ENCODE measurements at places on chromosomes 16 and 17.
A peak's percentile ranks its signal among the peaks of the same experiment; 100 is the strongest.

DNA sequence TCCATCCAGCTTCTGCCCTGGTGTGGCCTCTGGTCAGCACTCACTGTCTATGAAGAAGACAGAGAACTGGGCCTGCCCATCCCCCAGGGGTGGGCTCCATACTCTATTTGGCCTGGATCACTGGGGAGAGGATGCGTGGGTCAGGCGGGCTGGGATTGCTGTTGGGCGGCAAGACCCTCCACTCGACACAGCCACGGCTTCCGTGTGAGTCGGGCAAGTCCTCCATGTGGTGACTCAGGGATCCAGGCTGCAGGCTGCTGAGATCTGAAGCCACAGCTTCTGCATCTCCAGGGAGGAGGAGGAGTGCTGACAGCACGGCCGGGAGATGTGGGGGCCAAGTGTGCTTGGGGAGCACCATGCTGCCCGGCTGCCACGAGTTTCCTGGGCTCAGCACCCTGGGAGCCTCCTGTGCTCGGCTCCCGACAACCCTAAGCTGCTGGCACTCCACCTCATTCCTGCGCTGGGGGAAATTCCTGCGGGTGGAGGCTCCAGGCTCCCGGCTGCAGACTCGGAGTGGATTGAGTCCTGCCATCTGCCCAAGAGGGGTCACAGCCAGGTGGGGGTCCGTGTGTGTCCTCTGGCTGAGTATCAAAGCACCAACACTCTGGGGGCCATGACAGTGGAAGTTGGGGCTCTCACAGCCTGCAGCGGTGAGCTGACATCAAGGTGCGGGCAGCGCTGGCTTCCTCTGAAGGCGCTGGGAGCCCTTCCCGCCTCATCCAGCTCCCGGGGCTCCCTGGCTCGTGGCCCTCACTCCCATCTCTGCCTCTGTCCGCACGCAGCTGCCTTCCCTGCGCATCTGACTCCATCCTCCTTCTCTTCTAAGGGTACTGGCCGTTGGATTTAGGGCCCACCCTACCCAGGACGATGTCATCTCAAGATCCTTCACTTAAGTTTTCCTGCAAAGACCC, 24.4 kb upstream of the CBFA2T3 start:
- no peak for DNase-seq

DNA sequence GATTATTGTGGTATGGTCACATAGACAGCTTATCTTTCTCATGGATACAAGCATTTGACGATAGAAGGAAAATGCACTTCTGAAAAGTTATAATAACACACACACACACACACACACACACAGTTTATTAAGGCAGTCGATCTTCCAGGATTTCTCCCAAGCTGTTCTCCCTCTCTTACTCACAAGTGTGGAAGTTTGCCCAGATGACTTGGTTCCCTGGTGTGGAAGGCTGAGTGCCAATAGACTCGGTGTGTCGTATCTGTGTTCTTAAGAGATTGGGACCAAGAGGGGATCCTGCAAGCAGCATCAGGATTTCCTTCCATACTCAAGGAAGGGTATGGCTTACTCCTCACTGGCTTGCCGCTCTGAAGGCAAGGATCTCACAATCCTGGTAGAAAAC, 279.6 kb downstream of the HS3ST3B1 start:
- DNase-seq, result no peak

GRCh38 chr17:2688351-2689342, 22.9 kb downstream of the CLUH start:
- no peak for DNase-seq

- DNase-seq, result peak; percentile 7
These were observed 68.8 kb downstream of the ITFG1 start for GRCh38 chr16:47392081-47392480.

DNA sequence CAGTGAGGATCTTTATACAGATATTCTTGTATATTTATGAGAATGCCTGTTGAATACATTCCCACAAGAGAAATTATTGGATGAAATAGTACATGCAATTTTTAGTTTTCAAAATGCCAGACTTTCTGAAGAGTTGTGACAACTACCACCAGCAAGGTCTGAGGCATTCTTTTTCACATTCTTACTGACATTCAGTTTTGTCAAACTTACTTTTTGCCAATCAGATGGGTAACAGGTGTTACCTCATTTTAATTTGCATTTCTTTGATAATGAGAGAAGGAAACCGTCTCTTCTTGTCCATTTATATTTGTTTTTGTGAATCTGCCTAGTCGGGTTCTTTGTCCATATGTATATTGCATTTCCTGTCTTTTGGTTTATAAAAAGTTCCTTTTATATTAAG, 24.3 kb downstream of the NOL11 start:
- DNase-seq, result no peak

- DNase-seq, result peak; percentile 70
These were observed at the start of gene C17orf107 for GRCh38 chr17:4899341-4900230. C17orf107 (plus strand) TSS chr17:4899536; CDS start chr17:4899763, 227 bp downstream.

- no peak for DNase-seq
These were observed 141.9 kb upstream of the PMFBP1 start for GRCh38 chr16:72313903-72314302.

GRCh38 chr16:10729104-10730048, 14.3 kb upstream of the NUBP1 start:
- no peak for DNase-seq

All from GM18507 (cell line).